ENCODE measurements at places on chromosomes 1 and 21. TPM values are rescaled to one million over a fixed set of nuclear protein-coding genes. Genes with fewer than 3 reads are reported as not detected.

ECM1 gene
- 19.3 TPM for total RNA-seq

PAFAH2 gene
- 20.2 TPM for total RNA-seq

KRTAP22-1 gene
- total RNA-seq: not detected

MAPKAPK2 gene
- total RNA-seq: 44.4 TPM

ILDR2 gene
- 6.7 TPM for total RNA-seq

LINGO4 gene
- 0.41 TPM for total RNA-seq

NID1 gene
- total RNA-seq: 158 TPM

ELOA gene
- 21.4 TPM for total RNA-seq

SLC25A24 gene
- 67.7 TPM for total RNA-seq

BATF3 gene
- 3.0 TPM for total RNA-seq
